NCI-H2029 treated with DMSO at 0.1 percent for 48 hours (cell line): ENCODE measurements at places on chromosomes 4 and X.
A peak's percentile ranks its signal among the peaks of the same experiment; 100 is the strongest.

GRCh38 chrX:154698630-154699248 lies 45.4 kb upstream of the CTAG2 start:
- no peak for DNase-seq

DNA sequence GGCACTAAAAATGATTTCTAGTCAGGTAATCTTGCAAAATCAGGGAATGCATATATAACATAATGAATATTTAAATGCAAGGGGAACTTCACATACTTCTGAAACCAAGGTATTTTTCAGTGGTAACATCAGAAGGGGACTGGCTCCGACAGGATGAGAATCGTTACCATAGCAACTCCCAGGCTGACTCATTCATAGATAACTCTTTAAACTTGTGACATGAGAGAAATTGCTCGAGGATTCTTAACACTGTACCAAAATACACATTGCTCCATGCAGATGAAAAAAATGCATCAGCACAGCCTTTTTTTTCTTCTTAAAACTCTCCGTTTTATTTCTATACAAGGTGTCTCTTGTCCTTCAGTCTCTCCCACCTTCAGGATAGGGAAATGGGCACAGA lies 114.3 kb downstream of the GABRB1 start:
- DNase-seq = no peak

DNA sequence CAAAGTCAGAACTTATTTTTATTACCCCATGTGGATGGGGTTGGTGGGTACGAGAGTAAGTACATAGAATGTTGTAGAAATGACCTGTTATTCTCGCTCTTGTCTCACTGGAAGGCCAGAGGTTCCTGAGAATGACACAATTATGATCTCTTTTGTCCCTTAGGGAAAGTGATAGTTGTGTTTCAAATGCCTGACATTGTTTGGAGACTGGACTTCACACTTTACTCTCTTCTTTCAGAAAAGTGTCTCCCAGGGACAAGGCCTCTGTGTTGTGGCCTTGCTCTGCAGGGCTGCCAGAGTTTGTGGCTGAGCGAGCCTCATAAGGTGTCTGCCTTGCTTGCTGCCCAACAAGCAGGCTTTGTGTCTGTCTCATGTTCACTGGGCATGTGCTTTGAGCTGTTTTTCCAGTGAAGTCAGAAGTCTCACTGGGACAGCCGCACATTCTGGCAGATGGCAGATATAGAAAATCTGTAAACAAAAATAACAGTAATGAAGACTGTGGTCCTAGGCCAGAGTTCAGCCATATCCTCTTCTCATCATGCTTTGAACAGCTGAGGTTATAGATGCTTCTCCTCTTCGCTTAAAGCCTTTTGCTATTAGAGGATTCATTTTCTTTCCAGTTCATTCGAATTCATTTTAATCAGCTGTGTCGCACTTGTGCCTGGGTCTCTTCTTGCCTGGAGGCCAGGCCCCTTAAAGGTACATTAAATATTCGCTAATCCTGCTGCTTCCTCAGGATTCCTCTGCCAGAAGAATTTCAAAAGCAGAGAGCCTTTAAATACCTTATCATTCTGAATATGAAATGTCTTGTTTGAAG lies 14.4 kb downstream of the PPEF1 start:
- DNase-seq = no peak

GRCh38 chr4:48015678-48016077 lies 803 bp downstream of the CNGA1 start:
- DNase-seq = no peak

DNA sequence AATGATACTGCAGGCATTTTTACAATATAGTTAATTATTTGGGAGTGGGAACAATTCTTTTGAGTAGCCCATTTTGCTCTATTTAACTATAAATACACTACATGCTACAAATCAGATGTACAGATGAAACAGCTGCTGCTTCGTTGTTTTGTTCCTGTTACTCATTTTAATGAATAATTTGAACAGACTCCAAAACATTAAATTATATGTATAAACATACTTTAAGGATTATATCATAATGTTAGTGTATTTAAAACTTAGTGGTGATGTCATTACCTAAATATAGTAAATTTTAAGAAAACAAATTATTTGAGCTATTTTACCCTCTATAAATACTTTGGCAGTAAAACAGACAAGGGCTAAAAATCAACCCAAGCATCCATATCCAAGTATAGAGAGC lies 60.7 kb downstream of the GAB1 start:
- no peak for DNase-seq

DNA sequence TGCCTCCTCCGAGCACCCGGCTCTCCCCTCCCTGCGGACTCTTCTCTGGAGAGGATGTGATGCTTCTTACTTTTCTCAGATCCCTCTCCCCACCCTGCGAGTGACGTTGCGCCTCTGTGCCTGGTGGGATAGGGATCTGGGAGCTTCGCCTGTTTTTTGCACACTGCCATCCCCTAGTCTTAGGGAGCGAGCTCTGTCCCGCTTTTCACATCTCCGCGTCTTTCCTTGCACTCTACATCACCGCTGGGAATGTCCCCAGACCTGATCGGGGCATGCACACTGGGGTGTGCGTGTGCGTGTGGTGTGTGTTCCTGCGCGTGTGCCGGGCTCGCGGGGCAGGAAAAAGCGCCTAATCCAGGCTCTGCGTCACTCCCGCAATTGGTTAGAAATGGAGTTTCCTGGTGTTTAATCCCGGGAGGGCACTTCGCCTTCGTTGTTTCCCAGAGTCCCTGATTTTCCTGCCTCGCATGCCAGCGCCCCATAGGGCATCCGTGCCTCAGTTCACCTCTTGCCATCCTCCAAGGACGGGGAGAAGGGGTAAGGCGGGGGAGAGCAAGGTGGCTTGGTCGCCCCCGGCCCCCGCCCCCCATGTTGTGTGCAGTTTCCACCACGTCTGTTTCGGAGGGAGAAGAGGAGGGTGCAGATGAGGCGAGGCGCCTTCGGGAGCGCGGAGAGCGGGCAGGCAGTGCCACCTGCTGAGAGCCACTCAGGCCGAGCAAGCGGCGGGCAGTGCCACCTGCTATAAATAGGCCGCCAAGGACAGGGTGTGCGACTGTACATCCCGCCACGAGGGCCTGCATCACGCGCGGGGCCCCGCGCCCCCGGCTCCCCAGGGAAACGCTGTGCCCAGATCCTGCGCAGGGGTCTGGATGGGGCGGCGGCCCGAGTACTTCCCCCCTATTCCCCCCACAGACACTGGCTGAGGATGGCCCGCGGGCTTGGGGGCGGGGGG lies 759 bp upstream of the TBC1D1 start:
- DNase-seq = no peak

DNA sequence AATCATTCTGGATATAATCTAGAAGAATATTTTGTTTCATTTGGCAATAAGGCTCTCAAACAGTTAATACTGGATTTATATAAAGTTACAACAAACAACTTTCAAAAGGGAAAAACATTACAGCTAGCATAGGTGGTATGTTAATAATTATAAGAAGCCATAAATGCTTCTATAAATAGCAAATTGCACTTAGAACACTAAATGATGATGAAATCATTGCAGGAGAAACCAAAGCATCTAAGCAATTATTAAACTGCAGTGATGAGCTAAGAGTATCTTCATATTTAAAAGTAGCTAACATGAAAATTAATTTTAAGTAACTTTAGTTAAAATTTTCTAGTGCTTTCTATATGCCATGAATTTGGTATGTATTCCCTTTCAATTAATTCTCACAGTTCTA lies 189.5 kb downstream of the CENPC start:
- no peak for DNase-seq

- peak; percentile 76 for DNase-seq
Measured at GRCh38 chr4:166165829-166166420, 292.9 kb downstream of the TLL1 start.
